ENCODE measurements at places on chromosomes 16 and 17.
A peak's percentile ranks its signal among the peaks of the same experiment; 100 is the strongest.

DNA sequence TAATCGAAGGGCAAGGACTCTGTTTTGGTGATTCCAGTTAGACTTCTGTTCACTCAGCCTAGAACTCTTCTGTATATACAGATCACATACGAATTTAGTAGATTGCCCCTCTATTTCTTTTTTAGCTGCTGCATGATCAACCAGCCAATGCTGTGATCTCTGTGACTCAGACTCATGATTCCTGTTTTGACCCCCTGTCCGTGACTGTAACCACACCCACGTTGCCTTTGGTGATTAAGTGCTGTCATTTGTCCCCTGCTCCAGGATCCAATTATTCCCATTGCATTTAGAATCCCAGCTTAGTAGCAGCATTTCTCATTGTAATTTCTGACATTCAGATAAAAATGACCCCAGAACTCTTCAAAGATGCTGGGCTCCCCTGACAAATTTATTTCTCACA lies 545.7 kb downstream of the NPIPA7 start:
- DNase-seq = no peak

- DNase-seq = no peak
Observed at GRCh38 chr17:72452286-72453173, 331.7 kb downstream of the SOX9 start.

GRCh38 chr17:50274897-50275221 lies 593 bp downstream of the TMEM92 start:
- no peak for DNase-seq

DNA sequence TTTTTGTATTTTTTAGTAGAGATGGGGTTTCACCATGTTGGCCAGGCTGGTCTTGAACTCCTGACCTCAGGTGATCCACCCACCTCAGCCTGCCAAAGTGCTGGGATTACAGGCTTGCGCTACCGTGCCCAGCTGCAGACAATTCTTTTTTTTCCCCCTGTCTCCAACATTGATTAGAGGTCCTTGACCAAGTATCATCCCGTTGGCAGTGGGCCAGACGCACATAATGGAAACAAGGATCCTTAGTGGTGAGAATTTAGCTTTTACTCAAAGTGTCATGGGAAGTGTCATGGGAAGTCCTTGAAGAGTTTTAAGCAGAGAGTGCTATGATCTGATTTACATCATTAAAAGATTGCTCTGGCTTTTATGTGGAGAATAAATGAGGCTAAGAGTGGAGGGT lies 2.1 kb upstream of the FBXO47 start:
- DNase-seq = no peak

DNA sequence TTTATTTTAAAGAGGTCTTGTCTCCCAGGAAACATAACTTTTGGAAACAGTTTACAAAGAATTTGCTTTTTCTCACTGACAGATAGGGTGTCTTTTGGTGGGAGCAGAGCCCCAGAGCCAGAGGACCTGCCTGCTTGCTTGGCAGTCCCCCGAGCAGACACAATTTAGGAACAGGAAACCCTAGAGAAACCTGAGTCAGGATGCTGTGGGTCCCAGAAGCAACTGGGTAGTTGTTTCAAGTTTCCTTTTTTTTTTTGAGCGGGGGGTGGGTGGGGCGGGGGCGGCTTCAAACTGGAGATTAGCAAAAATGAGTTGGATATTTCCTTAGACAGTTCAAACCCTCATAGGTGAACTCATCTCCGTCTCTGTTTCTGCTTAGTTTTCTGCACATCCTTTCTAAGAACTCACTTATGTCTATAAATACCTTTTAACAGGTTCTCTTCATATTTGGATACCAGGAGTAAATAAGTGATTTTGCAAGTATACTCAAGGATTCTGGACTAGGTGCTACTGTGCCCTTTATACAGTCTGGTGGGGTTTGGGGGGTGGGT lies 135.1 kb downstream of the PRKCA start:
- no peak for DNase-seq

DNA sequence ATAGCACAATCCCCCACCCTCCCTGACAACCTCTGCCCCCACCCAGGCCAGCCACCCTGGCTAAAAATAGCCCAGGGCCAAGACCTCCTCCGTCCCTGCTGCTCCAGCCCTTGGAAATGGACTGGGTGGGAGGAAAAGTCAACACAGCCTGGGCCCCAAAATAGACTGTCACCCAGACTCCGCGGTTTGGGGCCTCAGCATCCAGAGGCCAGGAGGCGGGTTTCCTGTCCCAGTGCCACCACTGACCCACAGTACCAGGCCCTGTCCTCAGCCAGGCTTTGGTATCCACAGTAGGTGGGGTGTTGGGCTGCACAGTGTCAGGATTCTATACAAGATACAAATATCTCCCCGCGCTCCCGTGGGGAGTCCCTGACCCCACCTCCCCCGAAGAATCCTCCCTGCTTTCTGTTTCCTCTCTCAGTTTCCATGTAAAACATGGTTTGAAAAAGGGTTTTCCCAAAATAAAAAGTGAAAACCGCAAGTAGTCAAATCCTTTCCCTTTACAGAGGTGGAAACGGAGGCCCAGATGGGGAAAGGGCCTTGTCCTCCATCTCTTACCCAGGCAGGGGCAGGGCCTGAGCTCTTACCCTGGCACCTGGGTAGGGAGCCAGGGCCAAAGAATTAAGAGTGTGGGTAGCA lies 20.1 kb downstream of the CPNE2 start:
- no peak for DNase-seq

DNA sequence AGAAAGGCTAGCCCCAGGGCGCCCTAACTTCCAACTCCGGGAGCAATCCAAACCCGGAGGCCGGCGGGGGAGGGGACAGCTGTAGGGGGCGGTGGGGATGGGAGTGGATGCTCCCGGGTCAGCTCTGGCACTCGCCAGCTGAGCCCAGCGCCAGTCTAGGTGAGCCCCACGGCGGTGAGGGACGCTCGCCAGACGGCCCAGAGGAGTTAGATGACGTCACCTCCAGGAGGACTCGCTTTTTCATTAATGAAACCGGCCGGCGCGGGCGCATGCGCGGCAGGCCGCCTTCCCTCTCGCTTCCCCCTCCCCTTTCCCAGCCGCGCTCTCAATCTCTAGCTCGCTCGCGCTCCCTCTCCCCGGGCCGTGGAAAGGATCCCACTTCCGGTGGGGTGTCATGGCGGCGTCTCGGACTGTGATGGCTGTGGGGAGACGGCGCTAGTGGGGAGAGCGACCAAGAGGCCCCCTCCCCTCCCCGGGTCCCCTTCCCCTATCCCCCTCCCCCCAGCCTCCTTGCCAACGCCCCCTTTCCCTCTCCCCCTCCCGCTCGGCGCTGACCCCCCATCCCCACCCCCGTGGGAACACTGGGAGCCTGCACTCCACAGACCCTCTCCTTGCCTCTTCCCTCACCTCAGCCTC lies at the start of gene NF1:
TSS of gene NF1 (plus strand) at position 378 of the 636 bp plus-strand sequence. CDS start 333 bp downstream, outside the sequence.
- DNase-seq = peak; percentile 98

DNA sequence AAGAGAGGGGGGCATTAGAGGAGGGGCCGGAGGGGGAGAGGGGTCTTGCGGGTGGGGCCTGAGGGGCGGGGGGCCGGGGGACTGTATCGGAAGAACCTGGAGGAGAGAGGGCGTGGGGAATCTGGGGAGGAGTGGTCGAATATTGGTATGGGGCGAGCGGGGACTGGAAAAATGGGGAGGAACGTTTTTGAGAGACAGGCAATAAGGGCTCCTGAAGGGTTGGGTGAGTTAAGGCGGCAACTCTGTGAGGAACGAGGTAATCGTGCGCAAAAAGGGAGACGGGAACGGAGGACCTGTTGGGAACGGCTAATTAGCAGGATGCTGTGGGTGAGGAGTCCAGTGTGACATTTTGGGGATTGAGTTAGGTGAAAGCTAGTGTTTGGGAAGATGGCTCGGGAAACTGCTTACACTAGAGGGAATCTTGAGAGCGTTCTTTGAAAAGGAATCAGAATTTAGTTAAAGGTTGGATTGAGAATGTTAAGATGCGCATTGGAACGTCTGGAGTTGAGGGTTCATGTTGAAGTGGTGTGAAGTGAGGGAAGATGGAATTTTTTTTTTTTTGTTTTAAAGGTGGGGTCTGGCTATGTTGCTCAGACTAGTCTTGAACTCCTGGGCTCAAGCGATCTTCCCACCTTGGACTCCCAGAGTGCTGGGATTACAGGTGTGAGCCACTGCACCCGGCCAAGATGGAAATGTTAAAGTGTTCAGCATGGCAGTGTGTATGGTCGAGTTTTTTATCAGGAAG lies 662 bp downstream of the WIPF2 start:
- peak; percentile 72 for DNase-seq

All from SK-N-DZ (cell line).